ENCODE measurements at places on chromosomes 1 and 21.

DNA sequence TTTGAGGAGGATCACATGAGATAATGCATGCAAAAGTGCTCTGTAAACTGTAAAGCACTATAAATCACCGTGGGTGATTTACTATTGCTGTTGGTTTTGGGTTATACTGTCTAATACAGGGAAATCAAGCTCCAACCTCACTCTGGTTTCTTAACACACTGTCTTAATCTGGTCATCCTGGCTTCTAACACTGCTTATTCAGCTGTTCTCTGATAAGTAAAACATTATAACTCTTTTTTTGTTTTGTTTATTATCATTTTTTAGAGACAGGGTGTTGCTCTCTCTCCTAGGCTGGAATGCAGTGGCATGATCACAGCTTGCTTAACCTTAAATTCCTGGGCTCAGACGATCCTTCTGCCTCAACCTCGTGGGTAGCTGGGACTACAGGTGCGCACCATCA is 21.9 kb upstream of the LSM10 start:
- DNase-seq, result no peak

- no peak for DNase-seq
These were observed 140.0 kb downstream of the ETS2 start for GRCh38 chr21:38945545-38946245.

DNA sequence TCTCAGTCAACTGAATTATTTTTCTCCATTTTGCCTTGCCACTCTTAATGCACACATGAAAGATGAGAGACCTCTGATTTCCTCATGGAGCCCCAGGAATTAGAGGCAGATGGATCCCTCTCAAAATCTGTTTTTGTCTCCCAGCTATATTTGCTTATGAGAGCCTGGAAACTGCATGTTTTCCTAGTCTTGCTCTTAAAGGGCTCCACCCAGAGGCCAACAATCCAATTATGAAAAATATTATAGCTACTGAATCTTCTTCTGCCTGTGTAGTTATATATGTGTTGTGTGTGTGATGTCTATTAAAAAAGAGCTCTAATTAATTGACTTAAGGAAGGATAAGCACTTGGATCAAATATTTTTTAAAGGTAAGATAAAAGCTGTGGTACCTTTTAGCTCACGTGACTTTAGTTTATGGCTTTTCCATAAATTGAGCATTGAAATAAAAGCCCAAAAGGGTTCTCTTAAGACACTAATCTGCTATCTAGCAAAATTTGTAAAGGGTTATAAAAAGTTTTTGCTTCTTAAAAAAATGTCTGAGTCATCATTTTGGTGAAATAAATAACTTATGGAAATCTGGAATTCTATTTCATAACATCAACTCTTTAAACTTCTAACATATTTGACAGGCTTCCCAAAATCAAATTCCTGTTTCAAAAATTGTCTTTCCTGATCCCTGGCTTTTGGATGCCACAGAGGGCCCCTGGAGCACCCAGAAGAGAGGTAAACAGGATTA is 31.2 kb upstream of the TSPEAR start:
- no peak for DNase-seq

DNA sequence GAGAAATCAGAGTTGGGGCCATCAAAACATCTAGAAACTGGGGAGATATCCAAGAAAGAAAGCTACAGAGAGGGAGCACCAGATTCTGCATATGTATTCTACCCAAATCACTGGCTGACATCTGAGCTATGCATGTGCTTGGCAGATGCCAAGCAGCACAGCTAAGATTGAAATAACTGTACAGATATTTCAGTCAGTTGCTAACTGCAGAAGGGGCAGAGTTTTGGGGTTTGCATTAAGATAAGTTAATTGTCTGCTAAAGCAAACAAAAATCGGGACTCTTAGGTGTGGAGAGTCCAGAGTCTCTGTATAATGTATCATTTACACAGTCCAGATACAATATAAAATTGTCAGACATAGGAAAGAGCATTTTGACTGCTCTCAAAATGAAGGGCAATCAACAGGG is 437.1 kb downstream of the PTBP2 start:
- no peak for DNase-seq

DNA sequence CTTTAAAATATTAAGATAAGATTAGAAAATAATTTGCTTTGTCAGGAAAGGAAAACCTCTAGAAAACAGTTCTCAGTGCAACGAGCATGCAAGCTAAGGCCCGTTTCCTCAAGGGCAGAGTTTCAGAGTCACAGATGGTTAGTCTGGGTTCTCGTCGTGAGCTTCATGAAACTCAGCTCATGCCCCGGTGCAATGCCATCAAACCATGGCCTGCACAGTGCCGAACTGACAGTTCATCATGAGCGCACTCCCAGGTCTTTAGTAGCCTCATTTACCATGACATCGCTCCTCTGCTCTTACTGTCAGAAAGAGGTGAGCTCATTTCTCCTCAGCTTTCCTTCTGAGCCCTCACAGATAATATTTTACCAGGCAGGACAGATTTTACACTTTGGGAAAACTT is 319.2 kb downstream of the NTNG1 start:
- no peak for DNase-seq

GRCh38 chr1:174075245-174075692 is 53.1 kb upstream of the RC3H1 start:
- DNase-seq, result no peak

DNA sequence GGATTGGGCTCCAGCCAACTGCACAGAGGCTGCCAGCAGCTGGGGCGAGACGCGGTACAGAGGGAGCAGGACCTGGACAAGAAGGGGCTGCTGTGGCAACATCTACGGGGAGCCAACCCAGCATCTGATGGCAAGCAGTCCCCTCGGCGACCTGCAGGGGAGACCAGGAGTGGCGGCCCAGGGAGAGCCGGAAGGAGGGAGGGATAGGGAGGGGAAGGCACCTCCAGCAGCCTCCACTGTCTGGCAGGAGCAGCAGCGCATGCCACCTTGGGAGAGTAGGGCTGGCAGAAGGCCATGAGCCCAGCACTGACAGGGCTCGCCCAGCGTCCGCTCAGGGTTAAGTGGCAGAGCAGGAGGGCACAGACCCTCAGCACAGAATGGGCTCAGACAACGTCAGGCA is 17.3 kb downstream of the CHD5 start:
- no peak for DNase-seq

DNA sequence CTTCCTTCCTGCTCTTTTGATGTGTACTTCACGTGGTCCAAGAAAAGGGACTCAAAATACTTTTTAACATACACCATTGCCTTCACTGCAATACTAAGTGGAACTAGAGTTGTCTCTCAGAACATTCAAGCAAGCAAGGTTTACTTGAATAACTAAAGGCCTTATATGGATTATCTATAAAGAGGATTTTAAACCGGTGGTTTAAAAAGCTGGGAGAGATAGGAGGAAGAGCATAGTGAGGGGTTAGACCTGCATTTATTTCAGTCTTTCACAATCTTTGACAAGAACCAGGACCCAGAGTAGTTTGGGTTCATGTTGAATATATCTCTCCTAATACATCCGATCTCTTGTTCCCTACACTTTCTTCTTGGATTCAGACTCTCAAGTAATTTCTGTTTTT is 6.9 kb downstream of the S1PR1 start:
- no peak for DNase-seq

GRCh38 chr1:19478322-19478721 is 7.0 kb downstream of the CAPZB start:
- DNase-seq, result no peak

- DNase-seq, result no peak
These were observed 101.1 kb upstream of the ERRFI1 start for GRCh38 chr1:8127171-8127641.

- no peak for DNase-seq
These were observed 5.8 kb upstream of the CD46 start for GRCh38 chr1:207745839-207746767.

GRCh38 chr1:160097151-160097910 is 1.1 kb downstream of the IGSF8 start:
- no peak for DNase-seq

DNA sequence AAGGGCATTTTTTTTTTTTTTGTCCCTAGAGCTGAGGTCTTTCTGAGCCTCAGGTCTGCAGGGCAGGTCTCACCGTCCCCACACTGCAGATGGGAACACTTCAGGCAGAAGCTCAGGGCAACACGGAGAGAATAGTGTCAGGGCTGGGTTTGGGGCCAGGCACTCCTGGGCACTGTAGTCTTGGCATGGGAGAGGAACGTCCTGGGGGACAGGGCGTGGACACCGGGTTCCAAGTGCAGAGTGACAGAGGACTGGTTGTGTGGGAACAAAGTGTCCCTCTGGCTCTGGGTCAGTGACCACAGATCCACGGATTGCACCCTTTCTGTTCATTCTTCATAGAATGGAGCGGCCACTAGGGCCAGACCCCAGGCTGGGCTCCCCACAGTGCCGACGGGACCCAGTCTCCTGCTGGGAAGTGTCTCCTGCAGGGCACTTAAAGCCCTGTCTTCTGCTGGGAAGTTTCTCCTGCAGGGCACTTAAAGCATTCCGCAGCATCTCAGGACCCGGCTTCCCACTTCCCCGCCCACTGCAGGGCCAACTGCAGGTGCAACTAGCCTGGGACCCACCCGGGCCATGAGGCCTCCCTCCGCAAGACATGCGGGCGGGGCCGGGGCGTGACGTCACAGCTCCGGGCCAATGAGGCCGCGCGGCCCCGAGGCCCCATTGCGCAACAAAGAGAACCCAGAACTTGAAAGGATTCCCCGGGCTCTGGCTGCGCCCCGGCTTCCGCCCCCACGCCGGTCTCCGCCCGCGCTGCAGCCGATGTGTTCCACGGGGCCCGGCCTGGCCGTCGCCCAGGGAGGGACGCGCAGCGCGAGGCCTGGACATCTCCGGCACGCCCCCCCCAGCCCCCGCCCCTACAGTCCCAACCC is 1.2 kb downstream of the GPR153 start:
- DNase-seq, result peak; percentile 57

GRCh38 chr1:116277840-116278540 is 95.1 kb upstream of the ATP1A1 start:
- no peak for DNase-seq

GRCh38 chr1:155729031-155729898 is 40.4 kb downstream of the DAP3 start:
- DNase-seq, result peak; percentile 37

GRCh38 chr21:31449921-31450535 is 106.0 kb upstream of the TIAM1 start:
- DNase-seq, result no peak

- no peak for DNase-seq
These were observed 22.7 kb upstream of the EYA3 start for GRCh38 chr1:28111157-28111556.

DNA sequence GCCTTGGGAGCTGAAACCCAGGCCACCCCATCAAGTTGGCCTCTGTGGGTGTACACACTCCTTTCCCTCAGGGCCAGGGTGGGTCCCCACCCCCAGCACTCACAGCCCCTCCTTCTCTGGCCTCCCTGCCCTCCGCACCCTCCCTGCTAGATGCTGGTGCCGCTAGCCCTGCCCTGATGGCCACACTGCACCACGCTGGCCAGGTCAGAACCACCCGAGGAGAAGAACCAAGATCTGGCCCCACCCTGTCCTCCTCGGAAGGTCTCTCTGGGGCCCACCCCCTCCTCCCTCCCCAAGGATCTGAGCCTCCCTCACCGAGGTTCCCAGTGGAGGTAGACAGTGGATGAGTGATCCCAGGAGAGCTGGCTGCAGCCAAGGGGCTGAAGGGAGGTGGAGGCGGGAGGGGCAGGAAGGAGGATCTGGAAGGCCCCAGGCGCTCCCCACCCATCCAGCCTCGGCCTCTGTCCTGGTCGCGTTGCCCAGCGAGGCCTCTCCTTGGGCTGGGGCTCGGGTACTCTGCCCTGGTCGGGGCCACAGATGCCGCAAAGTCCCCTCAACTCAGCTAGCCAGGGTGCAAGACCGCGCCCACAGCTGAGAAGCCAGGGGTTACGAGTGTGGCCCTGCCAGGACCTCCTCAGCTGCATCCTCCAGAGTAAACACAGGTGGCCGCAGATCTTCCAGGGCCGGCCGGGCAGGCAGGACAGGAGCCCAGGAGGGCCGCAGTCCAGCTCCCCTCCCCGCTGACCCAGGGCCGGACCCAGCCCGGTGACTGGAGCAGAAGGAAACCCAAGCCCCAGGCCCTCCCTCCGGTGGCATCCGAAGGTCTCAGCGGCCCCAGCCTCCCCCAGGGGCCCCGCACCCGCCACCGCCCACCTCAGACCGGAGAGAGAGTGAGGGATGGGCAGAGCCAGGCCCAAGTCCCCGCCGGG is 5.2 kb downstream of the B3GALT6 start:
- DNase-seq, result no peak

GRCh38 chr1:13543451-13544220 is 29.8 kb upstream of the LRRC38 start:
- no peak for DNase-seq

- DNase-seq, result peak; percentile 92
These were observed 84.1 kb downstream of the GPR88 start for GRCh38 chr1:100622037-100622436.

- no peak for DNase-seq
These were observed 13.2 kb downstream of the ZMYND12 start for GRCh38 chr1:42442662-42443061.

DNA sequence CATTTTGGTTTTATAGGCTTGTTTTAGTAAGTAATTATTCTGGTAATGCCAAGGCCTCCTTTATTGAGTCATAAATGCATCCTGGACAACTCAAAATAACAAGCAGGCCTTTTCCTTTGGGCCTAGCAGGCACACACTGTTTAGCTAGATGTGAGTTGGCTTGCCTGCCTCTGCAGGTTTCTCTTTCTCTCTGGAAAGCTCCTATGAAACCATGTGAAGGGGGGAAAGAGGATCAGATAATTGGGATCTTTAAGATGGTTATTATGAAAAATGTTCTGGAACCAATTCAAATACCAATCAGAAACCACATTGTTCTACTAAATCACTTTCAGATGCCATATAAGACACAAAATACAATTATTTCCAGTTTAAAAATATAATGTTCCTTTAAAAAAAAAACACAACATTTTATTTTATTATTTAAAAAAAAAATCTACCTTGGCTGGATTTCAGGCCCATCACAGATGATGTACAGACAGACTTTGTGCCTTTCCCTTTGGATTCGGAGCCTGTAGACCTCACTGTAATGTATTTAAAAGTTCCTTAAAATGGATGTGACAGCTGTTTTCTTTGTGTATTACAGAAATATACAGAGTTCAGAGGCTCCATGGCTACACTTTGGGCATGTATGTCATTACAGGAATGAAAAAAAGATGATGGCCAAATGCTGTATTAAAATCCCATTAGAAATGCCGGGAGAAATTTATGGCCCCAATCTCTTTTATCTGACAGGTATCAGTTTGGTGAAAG is 80.2 kb downstream of the NTMT2 start:
- peak; percentile 71 for DNase-seq

All from fibroblast of skin of left quadriceps (primary cell).